Tongue (tissue), 3 donors: ENCODE measurements at places on chromosomes 4 and X. TPM values are rescaled to one million over a fixed set of nuclear protein-coding genes. Genes with fewer than 3 reads are reported as not detected.
A peak's percentile ranks its signal among the peaks of the same experiment; 100 is the strongest.

DNA sequence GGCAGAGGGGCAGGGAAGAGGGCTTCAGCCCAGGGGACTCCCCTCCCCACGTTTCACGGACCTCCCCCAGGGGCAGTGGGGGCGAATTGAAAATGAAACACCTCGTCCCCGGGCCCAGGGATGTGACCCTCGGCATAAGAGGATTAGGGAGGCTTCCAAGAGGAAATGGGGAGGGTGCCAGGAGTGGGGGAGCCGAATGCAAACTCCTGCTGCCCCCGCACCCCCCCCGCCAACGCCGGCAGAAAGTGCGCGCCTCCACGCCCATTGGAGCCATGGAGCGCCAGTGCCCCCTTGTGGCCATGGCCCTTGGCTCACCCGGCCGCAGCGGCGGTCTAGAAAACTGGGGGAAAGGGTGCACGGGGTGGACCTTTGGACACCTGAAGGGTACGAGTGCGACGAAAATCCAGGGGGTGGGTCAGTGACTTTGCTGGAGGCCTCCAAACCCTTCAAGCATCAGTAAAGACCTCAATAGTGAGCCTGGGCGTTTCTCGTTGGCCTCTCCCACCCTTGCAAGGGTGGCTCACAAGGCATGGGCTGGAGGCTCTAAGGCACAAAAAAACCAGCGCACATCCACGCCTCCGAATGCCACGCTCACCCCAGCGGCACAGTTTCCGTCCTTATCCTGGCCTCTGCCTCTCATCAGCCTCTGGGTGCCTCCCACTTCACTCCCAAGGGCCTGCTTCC, 120.8 kb upstream of the PJA1 start:
- peak; percentile 83 for DNase-seq

DNA sequence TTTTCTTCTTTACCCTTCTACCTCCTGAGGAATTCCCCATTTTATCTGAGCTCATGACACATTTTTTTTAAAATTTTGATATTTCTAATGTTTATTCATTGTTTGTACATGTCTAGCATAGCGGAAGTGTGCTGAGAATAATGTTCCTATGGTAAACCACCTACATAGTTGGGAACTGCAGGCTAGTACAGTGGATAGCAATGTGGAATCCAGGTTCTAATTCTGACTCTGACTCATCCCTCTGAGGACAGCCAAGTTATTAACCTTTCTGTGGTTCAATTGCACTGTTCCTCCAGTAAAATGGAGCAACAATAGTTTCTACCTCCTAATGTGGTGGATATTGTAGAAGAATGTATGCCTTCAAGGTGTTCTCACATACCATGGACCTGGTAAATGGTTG, 20.6 kb upstream of the APELA start:
- no peak for DNase-seq

DNA sequence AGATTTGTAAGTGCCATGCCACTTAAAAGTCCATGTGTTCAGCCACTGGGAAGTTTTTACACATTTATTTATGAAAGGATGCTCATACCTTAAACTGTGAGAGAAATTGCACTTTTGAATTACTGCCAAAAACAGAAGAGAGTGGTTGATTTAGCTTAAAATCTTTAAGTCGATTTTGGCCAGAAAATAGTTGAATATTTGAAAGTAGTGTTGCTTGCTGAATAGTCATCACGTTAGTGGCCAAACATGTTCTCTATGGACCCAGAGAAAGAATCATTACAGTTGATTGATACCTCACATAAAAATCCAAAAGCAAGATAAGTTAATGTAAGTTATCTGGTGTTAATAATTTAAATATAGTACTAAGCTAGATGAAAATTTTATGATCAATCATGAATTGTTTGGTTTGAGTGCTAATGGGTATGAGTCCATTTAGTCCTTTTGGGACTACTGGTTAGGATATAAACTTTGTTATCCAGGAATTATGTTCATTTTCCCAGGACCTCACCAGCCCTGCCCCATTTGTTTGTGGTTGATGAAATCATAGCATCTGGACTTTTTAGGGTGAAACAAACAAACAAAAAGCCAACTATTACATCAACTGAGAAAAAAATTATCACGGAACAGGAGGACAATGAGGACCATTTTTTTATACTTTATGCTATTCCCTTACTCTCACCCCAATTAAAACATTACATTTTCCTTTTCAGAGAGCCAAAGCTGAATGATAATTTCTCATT, 6.3 kb downstream of the GIMD1 start:
- no peak for DNase-seq

DNA sequence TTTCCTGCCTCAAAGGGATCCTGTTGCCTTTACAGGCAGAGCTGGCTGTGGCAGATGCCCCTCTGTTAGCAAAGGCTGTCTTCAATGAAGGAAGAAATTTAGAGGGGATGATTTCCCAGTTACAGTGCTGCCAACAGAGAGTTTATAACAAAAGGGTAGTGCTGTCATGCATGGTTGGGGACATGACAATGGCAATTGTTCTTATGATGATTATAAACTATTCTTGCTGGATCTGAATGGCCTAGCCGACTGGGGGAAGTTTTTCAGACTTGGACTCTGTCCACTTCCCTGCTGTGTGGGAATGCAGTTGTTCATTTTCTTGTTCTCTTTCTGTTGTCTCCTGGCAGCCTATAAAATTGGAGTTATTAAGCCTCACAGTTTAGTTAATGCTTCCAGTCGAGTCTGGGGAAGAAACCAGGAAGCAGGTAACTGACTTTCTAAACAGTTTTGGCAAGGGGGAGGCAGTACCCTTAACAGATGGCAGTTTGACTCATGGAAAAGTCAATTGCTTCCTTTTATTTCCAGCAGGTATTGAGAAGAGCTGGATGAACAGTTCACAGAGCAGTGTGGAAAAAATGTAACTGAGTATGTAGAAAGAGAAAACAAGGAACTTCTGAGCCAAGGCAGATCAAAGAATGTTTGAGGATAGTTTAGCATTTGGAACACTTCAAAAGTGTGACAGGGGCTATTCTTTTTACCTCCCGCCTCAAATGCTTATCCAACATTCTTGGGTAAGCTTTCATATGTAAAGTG, 582.6 kb downstream of the RAPGEF2 start:
- DNase-seq, result peak; percentile 45

- DNase-seq, result peak; percentile 35
Measured at GRCh38 chrX:130120321-130120731, 10.0 kb upstream of the ELF4 start.

GRCh38 chrX:91039777-91040176, 394.9 kb upstream of the PABPC5 start:
- no peak for DNase-seq

Gene PARM1
- 29.5 TPM for total RNA-seq
